Type B pancreatic cell (in vitro differentiated cells): ENCODE measurements at places on chromosomes 2 and 18. TPM values are rescaled to one million over a fixed set of nuclear protein-coding genes. Genes with fewer than 3 reads are reported as not detected.

GRCh38 chr2:182924306-182924705 lies 57.9 kb upstream of the FRZB start:
- H3K4me3 ChIP-seq, result no peak overlapping the region
- peaks cover 51% of the 10 kb centered on the region for H3K36me3 ChIP-seq
- no peak for DNase-seq
- no peak overlapping the region for H3K27ac ChIP-seq

GRCh38 chr2:47964722-47965434 lies 58.6 kb upstream of the FBXO11 start:
- no peak overlapping the region for H3K27ac ChIP-seq
- no peak overlapping the region for H3K4me3 ChIP-seq
- no peaks in the 10 kb centered on the region for H3K27me3 ChIP-seq
- no peaks in the 10 kb centered on the region for H3K36me3 ChIP-seq

DNA sequence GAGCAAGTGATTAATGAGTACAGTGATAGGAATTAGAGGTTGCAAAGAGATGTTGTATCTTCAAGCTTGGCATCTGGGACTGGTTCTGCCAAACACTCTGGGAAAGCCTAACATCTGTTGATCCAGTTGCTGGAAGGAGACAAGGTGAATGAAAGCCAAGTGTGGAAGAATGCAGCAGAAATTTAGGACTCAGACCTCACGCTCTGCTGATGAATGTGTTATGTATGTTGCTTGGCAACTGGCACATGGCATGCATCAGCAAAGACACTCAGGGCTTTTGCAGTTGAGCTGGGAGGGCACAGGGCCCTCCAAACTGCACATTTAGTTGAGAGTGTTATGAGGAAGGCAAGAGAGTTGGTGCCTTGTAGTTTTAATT lies 105.5 kb downstream of the COLEC12 start:
- peak overlapping the region; percentile 64 for H3K27ac ChIP-seq
- DNase-seq, result no peak
- peaks cover 11% of the 10 kb centered on the region for H3K36me3 ChIP-seq
- H3K4me3 ChIP-seq, result peak overlapping the region; percentile 25

- H3K36me3 ChIP-seq, result no peaks in the 10 kb centered on the region
- DNase-seq, result no peak
- no peak overlapping the region for H3K4me3 ChIP-seq
- H3K27me3 ChIP-seq, result no peaks in the 10 kb centered on the region
Measured at GRCh38 chr2:190802129-190802528, 78.5 kb upstream of the GLS start.

Gene TCF4
- total RNA-seq, result 21.9 and 189 TPM in 2 replicates
